Naive thymus-derived CD4-positive, alpha-beta T cell (primary cell): ENCODE measurements at places on chromosomes 4 and X. TPM values are rescaled to one million over a fixed set of nuclear protein-coding genes. Genes with fewer than 3 reads are reported as not detected.
A peak's percentile ranks its signal among the peaks of the same experiment; 100 is the strongest.

Gene FRG2
- total RNA-seq = not detected

DNA sequence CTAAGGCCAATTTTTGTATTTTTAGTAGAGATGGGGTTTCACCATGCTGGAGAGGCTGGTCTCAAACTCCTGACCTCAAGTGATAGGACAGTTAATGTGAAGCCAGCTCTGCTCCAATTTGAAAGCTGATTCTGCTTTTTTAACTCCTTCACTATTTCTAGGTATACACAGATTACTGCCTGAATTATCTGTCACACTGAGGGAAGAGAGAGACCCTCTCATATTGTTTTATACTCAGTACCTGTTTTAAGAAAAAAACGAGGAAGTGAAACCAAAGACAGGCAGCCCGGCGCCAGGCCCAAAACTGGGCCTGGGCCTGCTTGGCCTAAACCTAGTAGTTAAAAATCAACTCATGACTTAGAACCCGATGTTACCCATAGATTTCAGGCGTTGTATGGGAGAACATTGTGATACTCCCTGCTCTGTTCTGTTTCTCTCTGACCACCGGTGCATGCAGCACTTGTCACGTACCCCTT is 1601.5 kb upstream of the PCDH10 start:
- no peak for DNase-seq

Gene RHOXF2
- total RNA-seq = not detected

DNA sequence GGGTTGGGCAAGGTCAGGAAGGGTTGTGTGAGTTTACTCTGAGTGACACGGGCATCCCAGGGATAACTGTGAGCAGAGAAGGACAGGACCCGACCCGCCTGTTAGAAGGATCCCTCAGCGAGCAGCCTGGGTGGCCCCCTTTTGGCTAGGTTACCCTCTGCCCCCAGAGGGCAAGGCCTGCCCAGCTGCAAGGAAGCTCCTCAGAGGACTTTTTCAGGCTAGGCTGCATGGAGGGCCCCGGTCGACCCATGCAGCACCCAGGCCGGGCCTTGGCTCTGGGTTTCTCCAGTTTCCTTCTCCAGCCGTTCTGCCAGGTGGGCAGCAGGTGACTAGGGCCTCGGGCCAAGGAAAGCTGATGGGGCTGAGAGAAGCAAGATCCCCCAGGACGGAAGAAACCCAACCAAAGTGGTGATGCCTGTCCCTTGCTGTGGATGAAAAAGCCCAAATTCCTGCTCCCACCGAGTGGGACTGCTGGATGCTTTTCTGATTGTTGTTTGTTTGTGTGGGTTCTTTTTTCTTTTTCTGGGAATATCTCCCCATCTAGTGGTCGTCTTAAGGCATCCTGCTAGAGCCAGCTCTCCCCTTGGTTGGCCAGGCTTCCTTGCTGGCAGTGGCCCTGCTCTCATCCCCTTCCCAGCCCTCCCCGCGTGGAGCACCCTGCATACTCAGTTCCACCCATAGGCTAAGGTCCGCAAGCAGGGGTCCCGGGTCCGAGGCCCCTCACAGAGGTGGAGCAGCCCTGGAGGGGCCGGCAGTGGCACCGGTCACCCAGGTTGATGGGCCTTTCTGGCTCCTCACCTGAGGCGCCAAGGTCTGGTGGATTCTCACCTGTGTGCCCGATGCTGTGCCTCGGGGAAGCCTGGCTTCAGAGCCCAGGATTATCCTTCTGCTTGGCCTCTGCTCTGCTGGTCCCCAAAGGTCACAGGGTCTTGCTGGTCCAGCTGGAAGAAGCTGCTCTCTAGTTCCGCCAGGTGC is 1.8 kb downstream of the ZFP92 start:
- DNase-seq = no peak

Gene NSDHL
- 13.9 and 14.1 TPM in 2 replicates for total RNA-seq

Gene IDUA
- 72.4 TPM for total RNA-seq

DNA sequence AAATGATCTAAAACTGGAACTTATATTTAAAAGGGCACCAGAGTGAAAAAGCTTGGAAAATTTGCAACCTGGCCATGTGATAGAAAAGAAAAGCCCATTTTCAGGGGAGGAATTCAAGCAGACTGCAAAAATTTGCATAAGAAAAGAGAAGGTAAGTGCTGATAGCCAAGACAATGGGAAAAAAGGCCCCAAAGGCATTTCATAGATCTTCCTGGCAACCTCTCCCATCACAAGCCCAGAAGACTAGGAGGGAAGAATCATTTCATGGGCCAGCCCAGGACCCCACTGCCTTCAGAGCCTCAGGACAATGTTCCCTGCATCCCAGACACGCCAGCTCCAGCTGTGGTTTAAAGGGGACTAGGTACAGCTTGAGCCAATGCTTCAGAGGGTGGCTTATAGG is 887.3 kb upstream of the DIAPH2 start:
- no peak for DNase-seq

GRCh38 chrX:135484641-135485289 is 35.7 kb upstream of the INTS6L start:
- peak; percentile 41 for DNase-seq

GRCh38 chrX:55582447-55582846 is 40.8 kb upstream of the FOXR2 start:
- DNase-seq = no peak

- no peak for DNase-seq
These were observed 619.7 kb downstream of the MID1IP1 start for GRCh38 chrX:39421006-39421405.

Gene PRSS12
- not detected for total RNA-seq

GRCh38 chr4:57426779-57427395 is 316.7 kb upstream of the IGFBP7 start:
- no peak for DNase-seq
